ENCODE measurements at places on chromosomes 2 and 18.

- DNase-seq = no peak
Observed at GRCh38 chr2:181235683-181236459, 221.3 kb upstream of the ITGA4 start.

GRCh38 chr2:28681606-28682005, 70.0 kb upstream of the PPP1CB start:
- peak; percentile 67 for DNase-seq

- no peak for DNase-seq
Observed at GRCh38 chr2:43853141-43854081, 14.6 kb downstream of the ABCG8 start.

DNA sequence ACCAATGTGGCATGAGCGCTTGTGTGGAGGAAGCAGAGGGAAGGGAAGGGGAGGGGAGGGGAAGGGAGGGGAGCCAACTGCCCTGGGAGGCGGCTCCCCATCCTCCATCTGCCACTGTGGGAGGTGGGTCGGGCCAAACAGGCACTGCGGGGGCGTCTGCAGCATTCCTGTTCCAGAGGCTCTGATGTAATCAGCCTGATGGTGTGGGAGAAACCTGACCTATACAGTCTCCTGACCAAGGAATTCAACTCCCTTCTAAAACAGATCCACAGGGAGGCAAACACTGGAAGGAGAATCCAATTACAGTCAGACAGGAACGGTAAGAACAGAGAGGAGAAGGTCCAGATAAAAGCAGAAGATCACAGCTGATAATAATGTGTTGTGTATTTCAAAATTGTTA, 88.8 kb downstream of the CD8B2 start:
- DNase-seq = peak; percentile 65

DNA sequence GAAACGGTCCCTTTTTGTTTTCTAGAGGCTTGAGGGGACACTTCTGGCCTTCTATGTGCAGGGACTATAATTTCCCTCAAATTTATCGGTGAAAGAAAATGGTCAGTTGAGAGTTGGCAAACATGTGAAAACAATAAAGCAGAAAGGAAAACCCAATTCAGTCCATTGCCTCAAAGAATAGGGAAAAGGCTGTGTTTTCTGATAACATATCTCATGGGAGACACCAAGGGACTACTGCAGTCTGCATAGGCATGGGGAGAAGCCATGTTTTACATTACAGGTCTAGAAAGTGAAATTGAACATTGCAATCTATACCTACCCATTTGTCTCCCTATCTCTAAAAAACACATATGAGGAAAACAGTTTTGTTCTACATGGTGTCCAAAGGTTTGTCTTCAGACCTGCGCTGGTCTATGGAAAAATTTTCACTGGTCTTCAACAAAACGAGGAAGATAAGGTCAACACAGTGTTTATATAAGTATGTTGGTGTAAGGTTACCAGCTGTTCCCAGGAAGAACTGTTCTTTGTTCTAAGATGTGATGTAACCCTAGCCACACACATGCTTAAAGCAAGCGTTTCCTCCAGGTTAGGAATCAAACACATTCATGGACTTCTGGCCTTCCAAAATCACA, 179.7 kb downstream of the MREG start:
- DNase-seq = peak; percentile 74

DNA sequence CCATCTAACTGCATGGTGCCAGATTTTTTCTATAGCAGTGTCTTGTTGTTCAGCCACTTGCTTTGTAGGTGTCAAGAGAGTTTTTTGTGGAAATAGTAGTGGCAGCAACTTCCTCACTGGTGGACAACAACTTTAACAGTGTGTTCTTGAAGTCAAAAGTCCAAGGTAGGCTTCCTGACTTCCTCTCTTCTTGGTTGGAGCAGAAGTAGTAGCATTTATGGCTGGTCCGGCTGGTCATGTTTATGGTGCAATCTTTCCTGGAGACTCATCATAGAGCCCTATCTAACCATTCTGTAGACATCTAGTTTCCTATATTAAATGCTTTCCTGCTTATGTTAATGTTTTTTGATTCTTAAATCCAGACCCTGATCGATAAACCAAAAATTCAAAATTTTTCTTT, 11.7 kb downstream of the GPR75 start:
- DNase-seq = peak; percentile 40

DNA sequence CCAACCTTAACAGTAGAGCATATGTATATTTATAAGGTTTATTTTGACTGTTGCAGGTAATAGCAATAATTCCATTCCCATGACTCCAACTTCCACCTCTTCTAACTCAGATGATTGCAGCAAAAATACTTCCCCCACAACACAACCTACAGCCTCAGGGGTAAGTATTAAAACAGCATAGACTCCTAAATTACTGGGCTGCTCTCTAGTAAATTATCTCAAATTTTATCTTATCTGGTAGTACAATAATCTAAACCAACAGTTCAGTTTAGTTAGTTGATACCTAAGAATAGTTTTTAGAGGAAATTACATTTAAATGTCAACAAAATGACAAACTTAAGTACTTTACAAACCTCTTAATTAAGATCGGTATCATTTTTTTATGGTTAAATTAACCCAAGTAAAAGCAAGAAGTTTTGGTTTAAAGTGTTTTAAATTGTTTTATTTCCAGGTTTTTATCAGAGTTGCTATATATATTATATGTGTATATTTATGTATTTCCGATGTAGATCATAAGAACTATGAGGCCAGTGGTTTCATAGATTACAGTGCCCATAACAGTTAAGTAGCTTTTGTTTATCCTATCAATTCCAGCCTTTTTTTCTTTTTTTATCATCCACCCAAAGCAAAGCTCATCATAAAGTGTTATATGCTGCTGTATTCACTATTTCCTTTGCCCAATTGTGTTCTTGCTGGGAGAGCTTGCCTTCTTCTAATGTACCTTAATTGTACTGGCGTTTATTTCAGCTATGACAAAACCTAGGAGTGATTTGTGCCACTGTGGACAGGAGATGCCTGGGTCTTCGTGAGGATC, 13.7 kb downstream of the GATA6 start:
- DNase-seq = peak; percentile 87

GRCh38 chr2:160408173-160408958, 85.2 kb downstream of the RBMS1 start:
- no peak for DNase-seq

- DNase-seq = no peak
Observed at GRCh38 chr18:60060026-60060425, 160.2 kb downstream of the PMAIP1 start.

DNA sequence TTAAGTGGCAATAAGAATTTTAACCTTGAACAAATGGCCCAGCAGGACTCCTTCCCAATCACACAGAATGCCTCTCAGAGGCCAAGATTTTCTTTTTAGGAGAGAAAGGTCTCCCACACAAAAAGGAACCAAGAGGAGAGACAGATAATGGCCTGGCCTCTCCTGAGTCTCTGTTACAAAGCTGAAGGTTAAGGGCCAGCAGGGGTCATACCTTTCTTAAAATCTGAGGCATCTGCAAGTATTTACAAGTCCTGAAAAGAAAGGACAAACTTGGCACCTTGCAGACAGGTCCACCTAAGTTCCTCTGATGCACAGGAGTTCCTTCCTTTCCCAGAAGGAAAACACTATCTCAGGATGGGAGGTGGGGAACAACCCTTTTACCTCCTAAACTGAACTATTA, 142.3 kb downstream of the TMEM163 start:
- DNase-seq = no peak

- DNase-seq = no peak
Observed at GRCh38 chr2:24345937-24346336, 14.4 kb downstream of the ITSN2 start.

DNA sequence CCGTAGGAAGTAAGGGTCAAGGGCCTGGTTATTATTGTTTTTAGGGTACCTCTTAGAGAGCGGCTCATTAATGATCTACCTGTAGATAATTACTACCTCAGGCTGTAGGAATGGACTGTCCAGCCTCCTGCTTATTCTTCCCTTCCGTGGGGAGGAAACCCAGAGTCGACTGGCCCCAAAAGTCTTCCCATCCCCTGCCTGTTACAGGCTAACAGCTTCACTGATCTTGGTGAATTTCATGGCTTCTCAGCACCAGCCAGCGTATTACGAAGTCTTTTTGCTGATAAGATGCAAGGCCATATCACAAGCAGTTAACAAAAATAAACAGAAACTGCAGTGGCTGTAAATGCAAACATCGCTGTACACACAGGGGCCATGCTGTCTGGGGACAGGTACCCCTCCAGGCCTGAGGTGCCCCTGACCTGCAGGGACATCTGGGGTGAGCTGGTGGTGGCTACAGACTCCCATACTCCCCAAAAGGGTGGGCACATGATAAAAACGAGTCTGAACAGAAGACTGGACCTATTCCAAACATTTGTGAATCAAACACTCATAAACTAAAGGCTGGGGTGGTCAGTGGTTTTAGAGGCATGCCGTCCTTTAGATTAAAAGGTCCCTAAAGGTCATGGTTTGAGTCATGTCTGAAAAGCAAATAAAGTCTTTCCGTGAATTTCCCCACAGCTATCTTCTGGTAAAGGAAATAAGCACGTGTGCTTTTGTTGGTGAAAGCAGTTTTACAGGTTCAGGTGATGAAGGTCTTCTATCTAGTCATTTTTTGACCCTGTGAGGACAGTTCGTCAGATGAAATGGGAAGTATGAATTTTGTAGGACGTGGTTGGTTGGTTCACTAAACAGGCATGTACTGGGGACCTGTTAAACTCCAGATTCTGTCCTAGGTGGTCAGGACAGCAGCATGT, 36.7 kb downstream of the TTC39C start:
- DNase-seq = peak; percentile 35

GRCh38 chr2:233991196-233991595, 59.3 kb upstream of the SPP2 start:
- DNase-seq = no peak

- DNase-seq = peak; percentile 100
Observed at GRCh38 chr2:112877423-112877822, 33.5 kb upstream of the IL37 start.

- peak; percentile 94 for DNase-seq
Observed at GRCh38 chr18:50578651-50579050, 18.8 kb downstream of the MAPK4 start.

GRCh38 chr18:44290366-44290977, 390.2 kb upstream of the SETBP1 start:
- peak; percentile 53 for DNase-seq

DNA sequence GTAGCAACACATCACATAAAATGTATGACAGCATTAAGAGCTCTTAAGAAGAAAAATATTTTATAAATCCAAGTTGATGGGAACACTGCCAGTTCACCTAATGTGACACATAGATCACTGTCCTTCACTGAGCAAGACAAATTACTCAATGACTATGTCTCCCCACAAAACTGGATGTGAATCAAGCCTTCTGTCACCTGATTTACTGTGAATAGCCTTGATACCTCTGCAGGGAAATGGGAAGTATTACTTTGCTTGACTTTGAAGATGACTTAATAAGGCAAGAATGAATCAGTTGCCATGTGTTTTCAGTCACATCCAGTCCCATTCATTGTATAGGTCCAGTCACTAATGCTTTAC, 94.6 kb downstream of the NYAP2 start:
- DNase-seq = peak; percentile 73

- DNase-seq = no peak
Observed at GRCh38 chr2:128558441-128558840, 239.8 kb upstream of the HS6ST1 start.

DNA sequence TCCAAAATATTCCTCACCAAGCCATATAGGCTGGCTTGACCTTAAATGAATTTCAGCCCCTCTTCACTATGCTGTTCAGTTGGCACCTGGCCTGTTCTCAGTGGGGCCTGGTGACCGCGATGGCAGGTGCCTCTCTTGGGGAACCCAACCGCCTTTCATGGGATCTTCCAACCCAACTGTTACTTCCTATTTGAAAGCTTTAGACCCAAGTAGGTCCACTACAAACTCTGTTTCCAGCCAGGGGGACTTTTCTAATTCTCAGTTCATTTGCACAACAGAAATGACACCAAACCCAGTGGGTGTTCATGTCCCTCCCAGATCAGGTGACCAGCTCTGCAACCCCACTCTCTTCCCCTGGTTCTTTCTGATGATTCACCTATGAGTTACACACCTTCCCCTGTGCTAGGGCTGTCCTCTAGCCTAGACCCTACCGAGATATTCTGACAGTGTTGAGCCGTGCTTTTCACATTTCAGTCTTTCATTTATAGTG, 35.6 kb upstream of the NDUFV2 start:
- no peak for DNase-seq

GRCh38 chr2:2086914-2087313, 244.2 kb downstream of the MYT1L start:
- DNase-seq = no peak

GRCh38 chr18:35466815-35467623, 30.7 kb downstream of the INO80C start:
- DNase-seq = no peak

DNA sequence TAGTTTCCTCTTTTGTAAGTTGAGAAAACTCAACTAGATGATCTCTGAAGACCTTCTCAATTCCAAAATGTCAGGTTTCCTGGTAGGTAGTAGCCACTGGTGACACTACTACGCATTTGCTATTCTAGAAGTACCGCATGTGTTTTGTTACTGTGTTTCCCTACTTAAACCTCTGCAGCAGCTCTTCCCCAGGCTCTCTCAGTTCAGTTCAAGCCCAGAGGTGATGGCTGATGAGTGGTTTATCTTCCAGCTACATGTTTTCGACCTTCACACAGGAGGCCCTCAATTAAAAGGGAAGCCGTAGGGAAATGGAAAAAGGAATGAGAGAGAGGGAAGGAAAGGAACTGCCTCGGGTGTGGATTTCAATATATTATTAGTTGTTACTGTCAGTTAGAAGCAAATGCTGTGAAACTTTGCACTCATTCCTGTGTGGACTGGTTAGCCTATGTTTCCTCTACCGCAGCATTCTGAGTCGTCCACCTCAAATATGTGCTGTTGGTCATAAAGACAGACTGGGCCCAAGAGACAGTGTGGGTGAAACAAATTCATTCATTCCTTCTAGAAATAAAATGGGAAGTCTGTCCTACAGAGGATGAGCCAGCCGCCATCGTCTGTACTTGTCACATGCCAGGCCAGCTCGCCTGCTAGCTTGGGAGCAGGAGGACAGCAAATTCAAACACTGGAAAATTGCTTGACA, 455.2 kb upstream of the RAB12 start:
- DNase-seq = peak; percentile 80

GRCh38 chr2:40797120-40797519, 345.2 kb upstream of the SLC8A1 start:
- peak; percentile 52 for DNase-seq

- no peak for DNase-seq
Observed at GRCh38 chr2:135954020-135954601, 31.3 kb downstream of the DARS1 start.
